Cerebellum (tissue), 4 donors: ENCODE measurements at places on chromosomes 3 and 15.

DNA sequence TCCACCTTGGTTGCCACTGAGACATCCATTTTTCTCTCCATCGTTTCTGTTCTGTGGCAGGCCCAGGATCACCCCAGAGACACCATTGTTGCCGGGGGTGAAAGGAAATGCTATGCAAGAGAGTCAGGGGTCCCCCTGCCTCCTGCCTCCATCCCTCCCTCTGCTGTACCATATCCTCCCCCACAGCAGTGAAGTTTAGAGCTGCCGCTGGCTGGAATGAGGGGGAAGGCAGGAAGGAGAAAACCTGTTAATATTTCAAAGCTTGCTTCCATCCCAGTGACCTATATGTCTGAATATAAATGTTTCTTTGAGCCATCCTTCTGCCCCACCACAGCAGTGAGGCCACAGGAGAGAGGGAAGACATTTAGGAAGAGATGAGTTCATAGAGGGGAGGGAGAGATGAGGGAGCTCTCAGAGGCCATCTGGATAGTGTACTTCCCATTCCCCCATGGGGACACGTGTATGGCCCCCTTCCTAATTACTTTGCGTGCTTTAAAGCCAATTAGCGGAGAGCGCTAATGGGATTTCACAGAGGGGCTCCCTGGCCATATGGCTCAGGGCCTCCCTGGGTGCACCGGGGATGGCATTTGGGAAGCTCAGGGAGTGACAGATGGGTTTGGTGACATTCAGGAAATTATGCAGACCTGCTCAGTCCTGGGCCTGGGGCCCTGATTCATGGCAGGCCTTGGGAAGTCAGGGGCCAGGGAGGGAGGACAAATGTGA lies 40.4 kb upstream of the CHRNB4 start:
- DNase-seq: peak; percentile 85

- no peak for DNase-seq
Measured at GRCh38 chr3:59186725-59187124, 136.9 kb upstream of the CFAP20DC start.

GRCh38 chr15:65249641-65250040 lies 37.0 kb downstream of the PARP16 start:
- no peak for DNase-seq

DNA sequence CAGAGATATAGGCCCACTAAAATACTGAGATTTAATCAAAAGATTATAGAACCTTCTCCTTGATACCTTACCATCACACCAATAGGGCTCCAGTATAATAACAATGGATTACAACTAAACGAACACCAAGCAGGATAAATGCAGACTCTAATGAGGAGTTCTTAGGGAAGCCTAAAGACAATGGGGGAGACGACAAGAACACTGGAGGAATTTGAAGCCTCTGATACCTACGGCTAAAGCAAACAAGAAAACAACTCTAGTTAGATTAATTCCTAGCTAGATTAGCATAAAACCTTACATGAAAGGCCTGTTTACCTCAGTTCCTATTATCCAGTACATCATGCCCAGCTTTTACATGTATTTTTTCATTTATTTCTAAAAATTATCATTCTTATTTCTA lies 35.1 kb downstream of the NGLY1 start:
- no peak for DNase-seq
